CD8-positive, alpha-beta memory T cell (primary cell): ENCODE measurements at places on chromosomes 3 and 15.

GRCh38 chr3:45055411-45056143 is 29.5 kb downstream of the CLEC3B start:
- H3K4me1 ChIP-seq, result no peaks in the 10 kb centered on the region
- DNase-seq, result no peak
- no peaks in the 10 kb centered on the region for H3K27me3 ChIP-seq
- H3K36me3 ChIP-seq, result no peaks in the 10 kb centered on the region
- H3K27ac ChIP-seq, result no peak overlapping the region
- H3K4me3 ChIP-seq, result no peak overlapping the region

- H3K27me3 ChIP-seq, result no peaks in the 10 kb centered on the region
- no peaks in the 10 kb centered on the region for H3K4me1 ChIP-seq
- H3K4me3 ChIP-seq, result no peak overlapping the region
- H3K36me3 ChIP-seq, result no peaks in the 10 kb centered on the region
Measured at GRCh38 chr15:64949383-64950186, 37.9 kb downstream of the ANKDD1A start.

- no peak overlapping the region for H3K27ac ChIP-seq
- H3K4me1 ChIP-seq, result no peaks in the 10 kb centered on the region
- no peaks in the 10 kb centered on the region for H3K36me3 ChIP-seq
- DNase-seq, result no peak
Measured at GRCh38 chr3:113151461-113152031, 59.8 kb upstream of the BOC start.

GRCh38 chr3:123757281-123757940 is 126.7 kb downstream of the MYLK start:
- no peak overlapping the region for H3K4me3 ChIP-seq

DNA sequence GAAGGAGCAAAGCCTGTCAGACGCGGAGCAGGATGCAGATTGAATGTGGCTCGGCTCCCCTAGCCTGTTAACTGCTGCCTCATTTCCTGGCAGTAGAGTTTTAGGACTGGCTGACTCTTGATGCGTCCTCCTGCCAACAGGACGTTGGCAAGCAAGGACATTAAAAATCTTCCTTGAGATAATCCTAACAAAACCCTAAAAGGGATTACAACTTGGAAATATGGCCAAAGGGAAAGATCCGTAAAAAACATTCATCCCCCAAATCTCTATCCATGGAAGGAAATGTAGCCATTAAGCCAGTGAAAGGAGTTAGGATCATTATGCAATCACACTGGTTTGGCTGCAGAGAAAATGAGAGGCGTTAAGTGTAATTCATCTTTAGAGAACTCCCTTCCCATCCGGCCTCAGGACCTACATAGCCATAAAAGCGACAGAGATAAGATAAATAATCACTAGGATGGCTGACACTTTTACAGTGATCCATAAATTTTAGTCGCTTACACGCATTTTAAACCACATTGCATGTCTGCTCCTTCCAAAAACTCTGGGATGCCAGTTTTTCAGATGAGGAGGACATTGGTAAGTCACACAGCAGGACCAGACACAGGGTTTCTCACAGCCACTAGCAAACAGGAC is 44.5 kb upstream of the C3orf80 start:
- no peak overlapping the region for H3K4me3 ChIP-seq
- no peak for DNase-seq
- no peaks in the 10 kb centered on the region for H3K4me1 ChIP-seq

DNA sequence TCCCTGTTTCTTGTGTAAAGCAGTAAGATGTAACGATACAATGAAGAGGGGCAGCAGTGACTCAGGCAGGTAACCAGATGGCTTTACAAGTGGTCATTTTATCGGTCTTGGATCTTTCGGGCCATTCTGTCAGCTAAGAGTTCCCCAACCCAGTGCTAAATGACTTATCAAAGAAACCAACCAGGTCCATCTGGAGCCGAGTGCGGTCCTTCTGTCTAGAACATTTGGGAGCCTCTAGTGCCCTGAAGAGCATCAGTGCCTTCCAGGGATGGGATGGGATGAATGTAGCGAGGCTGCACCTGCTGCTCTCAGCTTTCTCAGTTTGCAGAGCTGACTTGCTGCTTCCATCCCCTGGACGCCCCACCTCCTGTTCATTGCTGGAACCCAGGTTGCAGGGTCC is 131.7 kb upstream of the AGBL1 start:
- no peaks in the 10 kb centered on the region for H3K4me1 ChIP-seq
- no peaks in the 10 kb centered on the region for H3K36me3 ChIP-seq
- no peak for DNase-seq
- H3K27ac ChIP-seq, result no peak overlapping the region
- no peak overlapping the region for H3K4me3 ChIP-seq
- no peaks in the 10 kb centered on the region for H3K27me3 ChIP-seq

- no peak overlapping the region for H3K27ac ChIP-seq
- no peaks in the 10 kb centered on the region for H3K4me1 ChIP-seq
Measured at GRCh38 chr3:46874430-46874829, 3.1 kb upstream of the PTH1R start.

DNA sequence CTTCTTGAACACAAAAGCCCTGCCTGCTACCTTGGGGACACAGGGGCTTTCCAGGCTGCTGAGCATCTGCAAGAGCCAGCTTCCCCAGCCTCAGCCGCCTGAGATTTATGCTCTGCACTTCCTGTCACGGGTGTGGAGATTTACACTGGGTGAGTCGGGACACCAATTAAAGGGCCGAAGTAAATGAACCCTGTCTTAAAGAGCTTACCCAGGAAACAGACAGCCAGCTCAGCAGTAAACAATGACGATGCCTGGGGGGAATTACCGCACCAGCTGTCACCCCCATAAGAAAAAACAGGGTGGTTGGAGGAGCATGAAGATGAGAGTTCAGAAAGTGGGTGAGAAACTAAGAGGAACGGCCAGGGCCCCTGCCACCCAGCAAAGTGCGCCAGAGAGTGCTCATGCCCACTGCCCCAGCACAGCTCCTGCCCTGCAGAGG is 37.5 kb upstream of the IQSEC1 start:
- DNase-seq, result peak; percentile 57
- peaks cover 5% of the 10 kb centered on the region for H3K27me3 ChIP-seq
- no peak overlapping the region for H3K4me3 ChIP-seq
- no peaks in the 10 kb centered on the region for H3K36me3 ChIP-seq
- H3K4me1 ChIP-seq, result peaks cover 12% of the 10 kb centered on the region

DNA sequence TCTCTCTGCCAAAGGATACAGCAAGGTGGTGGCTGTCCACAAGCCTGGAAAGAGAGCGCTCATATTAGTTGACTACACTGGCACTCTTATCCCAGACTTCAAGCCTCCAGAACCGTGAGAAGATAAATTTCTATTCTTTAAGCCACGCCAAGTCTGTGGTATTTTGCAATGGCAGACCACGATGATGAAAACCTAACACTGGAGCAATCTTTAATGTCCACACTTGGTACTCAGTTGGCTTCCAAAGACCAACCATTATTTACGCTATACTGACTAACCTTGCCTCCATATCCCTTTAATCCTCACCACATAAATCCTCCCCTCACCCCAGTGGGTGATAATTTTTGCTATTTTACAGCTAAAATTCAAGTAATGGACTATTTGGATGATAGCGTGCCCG is 16.9 kb upstream of the LACTB start:
- H3K4me1 ChIP-seq, result no peaks in the 10 kb centered on the region
- no peak overlapping the region for H3K4me3 ChIP-seq
- no peaks in the 10 kb centered on the region for H3K36me3 ChIP-seq

DNA sequence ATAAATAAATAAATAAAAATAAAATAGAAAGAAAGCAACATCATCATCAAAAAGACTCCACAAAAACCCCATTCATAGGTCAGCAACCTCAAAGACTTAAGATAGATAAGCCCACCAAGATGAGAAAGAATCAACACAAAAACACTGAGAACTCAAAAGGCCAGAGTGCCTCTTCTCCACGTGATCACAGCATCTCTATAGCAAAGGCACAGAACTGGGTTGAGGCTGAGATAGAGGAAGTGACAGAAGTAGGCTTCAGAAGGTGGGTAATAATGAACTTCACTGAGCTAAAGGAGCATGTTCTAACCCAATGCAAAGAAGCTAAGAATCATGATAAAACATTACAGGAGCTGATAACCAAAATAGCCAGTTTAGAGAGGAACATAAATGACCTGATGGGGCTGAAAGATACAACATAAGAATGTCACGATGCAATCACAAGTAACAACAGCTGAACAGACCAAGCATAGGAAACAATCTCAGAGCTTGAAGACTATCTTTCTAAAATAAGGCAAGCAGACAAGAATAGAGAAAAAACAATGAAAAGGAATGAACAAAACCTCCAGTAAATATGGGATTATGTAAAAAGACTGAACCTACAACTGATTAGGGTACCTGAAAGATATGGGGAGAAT is 26.4 kb downstream of the GNB5 start:
- peaks cover 7% of the 10 kb centered on the region for H3K4me1 ChIP-seq
- no peak overlapping the region for H3K4me3 ChIP-seq
- H3K27me3 ChIP-seq, result no peaks in the 10 kb centered on the region
- DNase-seq, result no peak
- peaks cover 6% of the 10 kb centered on the region for H3K36me3 ChIP-seq

GRCh38 chr3:63961891-63962290 is 49.7 kb upstream of the SCAANT1 start:
- no peak overlapping the region for H3K27ac ChIP-seq
- DNase-seq, result no peak
- H3K4me3 ChIP-seq, result no peak overlapping the region
- no peaks in the 10 kb centered on the region for H3K27me3 ChIP-seq
- no peaks in the 10 kb centered on the region for H3K36me3 ChIP-seq

DNA sequence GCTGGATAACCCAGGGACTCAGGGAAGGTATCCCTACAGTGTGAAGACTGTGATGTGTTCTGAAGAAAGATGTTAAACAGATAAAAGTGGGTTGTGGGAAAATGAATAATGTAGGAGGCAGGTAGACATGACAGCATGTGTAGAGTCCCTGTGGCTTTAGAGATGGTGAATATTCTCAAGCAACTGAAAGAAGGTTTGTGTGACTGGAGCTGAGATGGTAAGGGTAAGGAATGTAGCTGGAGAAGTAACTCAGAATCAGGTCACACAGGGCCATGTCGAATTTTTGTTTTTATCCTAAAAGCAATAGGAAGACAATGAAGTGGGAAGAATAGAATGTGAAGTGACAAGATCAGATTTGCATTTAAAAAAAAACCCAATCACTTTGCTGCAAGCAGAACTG is 53.7 kb upstream of the TRPC1 start:
- no peak overlapping the region for H3K27ac ChIP-seq
- H3K27me3 ChIP-seq, result no peaks in the 10 kb centered on the region
- no peaks in the 10 kb centered on the region for H3K36me3 ChIP-seq
- no peak for DNase-seq

DNA sequence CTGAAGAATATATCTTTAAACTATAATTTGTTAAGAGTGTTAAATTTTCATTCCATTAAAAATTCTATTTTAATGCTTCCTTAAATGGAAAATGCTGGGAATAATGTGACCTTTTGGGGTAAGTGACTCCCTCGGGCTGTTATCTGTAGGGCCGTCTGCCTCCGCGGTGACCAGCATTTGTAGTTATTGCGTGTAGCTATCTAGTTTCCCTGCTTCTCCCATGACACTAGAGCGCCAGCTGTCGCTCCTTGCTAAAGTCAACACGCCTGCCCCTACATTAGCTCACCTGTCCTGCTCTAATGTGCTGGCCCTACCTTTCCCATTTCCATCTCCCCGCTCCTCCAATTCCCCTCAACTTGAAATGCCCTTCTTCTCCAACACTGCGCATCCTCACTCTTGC is 12.4 kb upstream of the CHRM5 start:
- no peak overlapping the region for H3K27ac ChIP-seq
- no peaks in the 10 kb centered on the region for H3K27me3 ChIP-seq
- no peak overlapping the region for H3K4me3 ChIP-seq

- peaks cover 30% of the 10 kb centered on the region for H3K4me1 ChIP-seq
- no peaks in the 10 kb centered on the region for H3K27me3 ChIP-seq
- peaks cover 3% of the 10 kb centered on the region for H3K36me3 ChIP-seq
- no peak within 1 kb of the TSS for H3K27ac ChIP-seq
Measured at GRCh38 chr15:40769274-40770146, at the start of gene C15orf62. Gene C15orf62, plus strand, starts transcription at chr15:40769980. Its CDS starts 516 bp downstream, at chr15:40770496.

- DNase-seq, result no peak
- H3K4me1 ChIP-seq, result no peaks in the 10 kb centered on the region
- no peak overlapping the region for H3K4me3 ChIP-seq
Measured at GRCh38 chr3:18847583-18848197, 300.6 kb upstream of the KCNH8 start.

DNA sequence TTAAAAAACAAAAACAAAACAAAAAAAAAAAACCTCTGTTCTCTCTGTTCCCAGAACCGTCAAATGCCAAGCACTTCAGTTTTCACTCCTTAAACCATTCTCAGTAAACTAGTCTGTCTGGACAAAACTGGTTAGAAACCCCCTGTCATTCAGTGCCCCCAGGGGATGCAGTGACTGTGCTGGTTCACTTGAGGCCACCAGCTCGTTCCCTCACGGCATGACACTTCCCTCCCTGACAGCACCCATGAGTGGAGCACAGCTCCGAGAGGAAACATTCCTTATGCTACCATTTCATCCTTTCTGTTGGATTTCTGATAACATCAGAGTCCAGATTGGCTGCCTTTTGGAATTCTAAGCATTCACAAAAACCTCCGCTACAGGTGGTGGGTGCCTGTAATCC is 244.0 kb upstream of the TPM1 start:
- no peaks in the 10 kb centered on the region for H3K4me1 ChIP-seq
- no peak for DNase-seq

GRCh38 chr3:156628836-156629618 is 45.4 kb upstream of the TIPARP start:
- no peak for DNase-seq
- H3K27me3 ChIP-seq, result no peaks in the 10 kb centered on the region
- no peaks in the 10 kb centered on the region for H3K36me3 ChIP-seq
- H3K4me3 ChIP-seq, result no peak overlapping the region
- no peaks in the 10 kb centered on the region for H3K4me1 ChIP-seq

- no peak for DNase-seq
- no peak overlapping the region for H3K4me3 ChIP-seq
- H3K27ac ChIP-seq, result no peak overlapping the region
- no peaks in the 10 kb centered on the region for H3K27me3 ChIP-seq
Measured at GRCh38 chr3:25895443-25895842, 105.6 kb downstream of the OXSM start.

DNA sequence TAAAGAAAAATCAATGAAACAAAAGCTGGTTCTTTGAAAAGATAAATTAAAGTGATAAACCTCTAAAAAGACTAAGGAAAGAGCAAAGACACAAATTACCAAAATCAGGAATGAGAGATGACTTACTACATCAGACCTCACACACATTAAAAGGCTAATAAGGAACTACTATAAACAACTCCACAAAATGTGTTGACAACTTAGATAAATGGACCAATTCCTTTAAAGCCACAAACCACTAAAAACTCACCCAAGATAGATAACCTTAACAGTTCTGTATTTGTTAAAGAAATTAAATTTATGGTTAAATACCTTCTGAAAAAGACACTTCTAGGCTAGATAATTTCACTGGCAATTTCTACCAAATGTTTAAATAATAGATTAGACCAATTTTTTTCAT is 170.4 kb downstream of the SMAD6 start:
- H3K27ac ChIP-seq, result no peak overlapping the region
- H3K27me3 ChIP-seq, result peaks cover 12% of the 10 kb centered on the region
- no peak overlapping the region for H3K4me3 ChIP-seq
- H3K36me3 ChIP-seq, result no peaks in the 10 kb centered on the region

GRCh38 chr15:101497017-101497416 is 7.5 kb upstream of the PCSK6 start:
- DNase-seq, result no peak
- H3K27ac ChIP-seq, result no peak overlapping the region
- H3K4me1 ChIP-seq, result no peaks in the 10 kb centered on the region
- no peaks in the 10 kb centered on the region for H3K27me3 ChIP-seq
- H3K36me3 ChIP-seq, result no peaks in the 10 kb centered on the region
